Activated naive CD8-positive, alpha-beta T cell treated with anti-CD3 and anti-CD28 coated beads for 36 hours (primary cell): ENCODE measurements at places on chromosomes 6 and 20. TPM values are rescaled to one million over a fixed set of nuclear protein-coding genes. Genes with fewer than 3 reads are reported as not detected.

The PRPH2 gene
- total RNA-seq: not detected

The GSTA1 gene
- total RNA-seq: not detected

DNA sequence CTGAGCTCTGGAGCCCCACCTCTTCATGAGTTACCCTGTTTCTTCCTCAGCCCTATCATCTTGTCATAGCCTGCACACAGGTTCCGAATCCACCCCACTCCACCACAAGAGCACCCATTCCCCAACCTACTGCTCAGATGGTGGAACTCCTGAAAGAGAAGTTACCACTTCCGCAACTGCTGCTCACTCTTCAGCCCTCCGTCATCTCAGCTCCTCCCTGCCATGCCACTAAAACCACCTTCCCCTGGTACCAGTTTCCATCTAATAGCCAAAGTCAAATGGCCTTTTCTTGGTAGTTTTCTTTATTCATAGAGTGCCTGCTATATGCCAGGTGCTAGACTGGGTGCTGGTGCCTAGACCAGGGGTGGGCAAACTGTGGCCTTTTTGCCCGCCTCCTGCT, 3.9 kb downstream of the RAB22A start:
- no peaks in the 10 kb centered on the region for H3K27me3 ChIP-seq
- H3K36me3 ChIP-seq: peaks cover 26% of the 10 kb centered on the region
- no peak overlapping the region for H3K27ac ChIP-seq
- DNase-seq: no peak
- H3K4me3 ChIP-seq: no peak overlapping the region
- peaks cover 37% of the 10 kb centered on the region for H3K4me1 ChIP-seq

DNA sequence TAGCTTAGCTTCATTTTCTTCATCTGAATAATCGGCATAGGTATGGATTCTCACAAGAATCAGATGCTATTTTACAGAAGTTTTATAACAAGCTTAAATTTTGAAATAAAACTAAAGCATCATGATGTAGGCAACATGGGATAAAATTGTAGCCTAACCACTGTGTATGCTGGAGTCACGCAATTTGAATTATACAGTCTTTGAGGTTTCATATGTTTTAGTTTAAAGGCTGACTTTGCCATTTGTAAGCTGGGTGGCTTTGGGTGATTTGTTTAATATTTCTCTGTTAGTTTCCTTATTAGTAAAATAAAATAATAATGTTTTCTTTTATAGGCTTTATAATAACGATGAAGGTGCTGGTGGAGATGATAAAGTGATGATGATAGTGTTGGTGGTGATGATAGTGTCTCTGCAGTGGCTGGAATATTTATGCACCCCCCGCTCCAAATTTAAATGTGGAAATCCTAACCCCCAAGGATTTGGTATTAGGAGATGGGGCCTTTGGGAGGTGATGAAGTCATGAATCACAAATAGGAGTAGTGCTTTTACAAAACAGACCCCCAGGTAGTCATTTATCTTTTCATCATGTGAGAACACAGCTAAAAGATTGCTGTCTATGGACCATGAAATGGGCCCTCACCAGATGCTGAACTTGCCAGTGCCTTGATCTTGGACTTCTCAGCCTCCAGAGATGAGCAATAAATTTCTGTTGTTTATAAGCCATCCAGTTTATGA, 42.0 kb downstream of the DOK5 start:
- no peak for DNase-seq
- peaks cover 12% of the 10 kb centered on the region for H3K27me3 ChIP-seq
- no peaks in the 10 kb centered on the region for H3K4me1 ChIP-seq

DNA sequence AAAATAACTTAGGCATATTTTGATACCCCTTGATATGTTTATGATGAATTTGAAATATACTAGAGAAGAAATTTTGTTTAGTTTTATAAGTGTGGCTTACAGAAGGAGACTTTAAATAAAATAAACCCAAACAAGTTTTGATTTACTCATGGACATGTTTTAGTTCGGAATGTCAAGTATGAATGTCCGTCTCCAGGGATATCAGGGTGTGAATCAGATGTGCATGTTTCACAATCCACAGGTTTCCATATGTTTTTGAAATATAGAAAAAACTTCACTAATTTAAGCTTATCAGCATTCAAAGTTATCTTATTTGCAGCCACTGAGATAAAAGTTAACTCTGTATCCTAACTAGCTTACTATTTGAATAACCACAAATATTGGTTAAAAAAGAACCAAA, 51.5 kb downstream of the PLCB1 start:
- no peaks in the 10 kb centered on the region for H3K36me3 ChIP-seq
- H3K27ac ChIP-seq: no peak overlapping the region
- H3K4me3 ChIP-seq: no peak overlapping the region
- no peaks in the 10 kb centered on the region for H3K4me1 ChIP-seq
- H3K27me3 ChIP-seq: peaks cover 11% of the 10 kb centered on the region

DNA sequence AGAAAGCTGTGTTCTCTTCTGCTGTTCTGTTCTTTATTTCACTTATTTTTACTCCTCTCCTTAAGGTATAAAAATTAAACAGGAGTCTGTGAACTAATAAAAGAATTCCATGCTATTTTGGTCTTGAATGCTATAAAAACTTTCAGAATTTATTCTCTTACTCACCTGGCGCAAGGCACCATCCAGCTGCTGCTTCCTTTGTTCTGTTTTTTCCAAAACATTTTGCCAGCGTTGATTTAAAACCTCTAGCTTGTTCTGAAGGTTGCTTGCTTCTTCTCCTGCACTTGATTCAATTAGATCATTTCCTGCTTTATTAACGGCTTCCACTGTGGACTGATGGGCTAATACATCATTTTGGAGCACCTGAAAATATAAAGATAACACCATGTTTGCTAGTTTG, 145.0 kb downstream of the DST start:
- H3K27me3 ChIP-seq: no peaks in the 10 kb centered on the region
- no peak overlapping the region for H3K27ac ChIP-seq
- no peaks in the 10 kb centered on the region for H3K36me3 ChIP-seq
- DNase-seq: no peak

- H3K4me1 ChIP-seq: no peaks in the 10 kb centered on the region
- H3K36me3 ChIP-seq: no peaks in the 10 kb centered on the region
Measured at GRCh38 chr20:7410150-7410549, 530.1 kb downstream of the HAO1 start.
